Tracheal epithelial cell (primary cell): ENCODE measurements at places on chromosomes 2 and 18. TPM values are rescaled to one million over a fixed set of nuclear protein-coding genes. Genes with fewer than 3 reads are reported as not detected.

Gene GNAL
- 17.1 and 32.4 TPM in 2 replicates for total RNA-seq

Gene DSG4
- total RNA-seq: not detected in 2 replicates

Gene DAW1
- 0.64 and 1.4 TPM in 2 replicates for total RNA-seq

Gene ARHGAP25
- total RNA-seq: 0.43 and 2.4 TPM in 2 replicates

Gene GALNT14
- 12.8 and 28.2 TPM in 2 replicates for total RNA-seq

Gene NXPH2
- not detected in 2 replicates for total RNA-seq

Gene HAT1
- total RNA-seq: 23.1 and 25.8 TPM in 2 replicates

Gene C2orf49
- total RNA-seq: 21.3 and 21.4 TPM in 2 replicates

Gene GPR155
- total RNA-seq: 1.7 and 2.3 TPM in 2 replicates

Gene MPV17
- 33.3 and 52.4 TPM in 2 replicates for total RNA-seq

Gene MTERF4
- total RNA-seq: 19.3 and 28.3 TPM in 2 replicates

Gene CD8B
- 0.24 TPM in 1 of 2 replicates, not detected in the other for total RNA-seq

Gene CFAP65
- under 0.01 TPM in 1 of 2 replicates, not detected in the other for total RNA-seq

Gene ALPP
- not detected in 2 replicates for total RNA-seq

Gene RETREG2
- 56.9 and 72.7 TPM in 2 replicates for total RNA-seq

Gene IL36RN
- 1.1 and 8.4 TPM in 2 replicates for total RNA-seq

Gene DPYSL5
- total RNA-seq: not detected in 2 replicates

Gene C2orf78
- not detected in 2 replicates for total RNA-seq

Gene ABCB6
- total RNA-seq: 38.8 and 55.2 TPM in 2 replicates

Gene KIF1A
- total RNA-seq: 0.72 TPM in 1 of 2 replicates, not detected in the other

Gene HOXD8
- 0.21 and 1.7 TPM in 2 replicates for total RNA-seq

Gene FAM110C
- 12.6 and 21.4 TPM in 2 replicates for total RNA-seq

Gene DLX1
- not detected in 2 replicates for total RNA-seq

Gene CNOT11
- total RNA-seq: 22.8 and 26.0 TPM in 2 replicates

Gene BOK
- total RNA-seq: 27.5 and 48.2 TPM in 2 replicates

Gene NFATC1
- 0.72 and 0.85 TPM in 2 replicates for total RNA-seq
